M059J (cell line): ENCODE measurements at places on chromosomes 4 and X. TPM values are rescaled to one million over a fixed set of nuclear protein-coding genes. Genes with fewer than 3 reads are reported as not detected.

Gene KLHL8
- total RNA-seq: 4.6 and 6.5 TPM in 2 replicates

DNA sequence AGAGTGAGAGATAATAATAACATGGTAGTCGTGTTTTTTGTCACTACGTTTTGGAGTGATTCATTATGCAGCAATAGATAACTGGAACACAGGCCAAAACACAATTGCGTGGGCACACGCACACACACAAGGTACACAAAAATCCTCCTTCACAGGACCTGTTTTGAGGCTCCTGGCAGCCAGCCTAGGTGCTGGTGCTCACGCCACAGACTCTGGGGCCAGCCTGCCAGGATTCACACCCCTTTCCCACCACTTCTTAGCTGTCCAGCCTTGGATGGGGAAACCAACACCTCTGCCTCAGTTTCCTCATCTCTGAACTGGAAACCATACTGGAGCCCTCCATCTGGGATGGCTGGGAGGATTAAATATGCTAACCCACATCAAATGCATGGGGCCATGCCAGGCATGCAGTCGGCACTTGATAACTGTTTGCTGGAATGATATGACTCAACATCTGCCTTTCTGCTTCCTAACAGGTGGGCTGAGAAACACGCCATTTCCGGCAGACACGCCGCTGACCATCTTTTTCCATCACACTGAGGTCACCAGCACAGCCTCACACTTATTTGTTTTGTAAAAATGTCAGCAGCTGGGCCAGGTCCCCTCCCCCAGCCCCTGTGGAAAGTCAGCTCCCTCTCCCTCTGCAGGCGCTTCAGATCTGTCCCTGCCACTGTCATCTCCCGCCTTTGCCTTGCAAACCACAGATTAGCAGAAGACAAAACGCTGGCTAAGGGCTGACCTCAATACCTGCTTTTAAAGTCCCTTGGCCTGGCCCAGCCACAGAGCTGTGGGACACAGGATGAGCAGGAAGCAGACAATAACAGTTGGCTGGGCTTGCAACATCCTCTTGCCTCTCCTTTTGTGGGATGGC lies 237.5 kb downstream of the BCOR start:
- DNase-seq: peak; percentile 94

GRCh38 chrX:10174051-10174450 lies 17.3 kb downstream of the CLCN4 start:
- DNase-seq: no peak

DNA sequence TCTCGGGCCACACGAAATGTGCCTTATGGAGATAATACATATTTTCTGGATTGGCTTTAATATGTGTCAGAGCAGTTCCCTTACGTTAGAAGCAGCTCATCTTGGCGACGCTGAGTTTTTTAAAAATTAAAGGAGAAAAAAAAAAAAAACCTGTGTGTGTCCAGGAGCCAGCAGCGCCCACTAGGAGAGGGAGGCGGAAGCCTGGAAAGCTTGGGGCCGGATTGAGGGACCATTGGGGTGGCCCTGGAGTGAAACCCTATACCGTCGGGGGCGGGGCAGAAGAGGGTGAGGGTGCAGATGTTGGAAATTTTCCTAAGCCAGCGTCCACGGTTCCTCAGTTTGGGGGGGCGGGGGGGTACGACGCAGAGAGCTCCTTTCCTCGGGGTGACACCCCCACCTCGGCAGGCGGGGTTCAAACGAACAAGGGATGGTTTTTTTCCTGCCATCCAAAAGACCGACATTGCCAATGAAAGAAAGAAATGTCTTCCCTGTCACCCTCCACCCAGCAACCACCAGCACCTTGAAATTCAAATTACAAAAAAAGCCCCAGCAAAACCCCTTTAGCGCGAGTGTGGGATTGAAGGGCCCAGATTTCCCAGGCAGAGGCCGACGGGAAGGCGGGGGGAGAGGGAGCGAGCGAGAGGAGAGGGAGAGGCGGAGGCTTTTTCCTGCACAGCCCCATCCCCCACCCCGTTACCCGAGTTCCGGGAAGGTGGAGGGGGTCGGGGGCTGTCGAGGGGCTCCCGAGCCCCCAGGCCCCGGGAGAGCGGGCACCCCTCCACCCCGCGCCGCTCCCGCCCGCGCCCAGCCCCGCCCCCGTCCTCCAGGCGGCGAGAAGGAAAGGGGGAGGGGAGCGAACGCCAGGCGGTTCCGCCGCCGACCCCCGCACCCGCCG lies 859 bp downstream of the SMARCA1 start:
- peak; percentile 90 for DNase-seq

- no peak for DNase-seq
Observed at GRCh38 chr4:84220990-84221389, 278.1 kb downstream of the NKX6-1 start.
